ENCODE measurements at places on chromosomes 16 and 17.

DNA sequence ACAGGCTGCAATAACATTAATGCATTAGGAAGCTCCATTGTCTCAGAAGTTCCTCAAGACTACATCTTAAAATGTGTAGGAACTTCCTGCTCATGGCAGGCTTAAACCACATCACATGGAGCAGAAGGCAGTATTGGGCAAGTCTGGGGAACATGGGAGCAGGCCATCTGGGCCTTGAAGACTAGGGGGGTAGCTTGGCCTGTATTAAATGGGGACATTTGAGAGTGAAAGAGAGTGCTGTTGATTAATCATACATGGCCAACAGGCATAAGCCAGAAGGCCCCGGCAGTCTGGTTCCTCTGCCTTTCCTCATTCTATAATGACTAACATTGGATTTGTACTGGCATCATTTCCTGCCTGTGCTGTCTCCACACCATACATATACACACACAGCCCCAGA is 25.2 kb upstream of the SLC5A11 start:
- no peak for DNase-seq

GRCh38 chr16:57354311-57354710 is 4.3 kb upstream of the CCL22 start:
- DNase-seq: no peak

DNA sequence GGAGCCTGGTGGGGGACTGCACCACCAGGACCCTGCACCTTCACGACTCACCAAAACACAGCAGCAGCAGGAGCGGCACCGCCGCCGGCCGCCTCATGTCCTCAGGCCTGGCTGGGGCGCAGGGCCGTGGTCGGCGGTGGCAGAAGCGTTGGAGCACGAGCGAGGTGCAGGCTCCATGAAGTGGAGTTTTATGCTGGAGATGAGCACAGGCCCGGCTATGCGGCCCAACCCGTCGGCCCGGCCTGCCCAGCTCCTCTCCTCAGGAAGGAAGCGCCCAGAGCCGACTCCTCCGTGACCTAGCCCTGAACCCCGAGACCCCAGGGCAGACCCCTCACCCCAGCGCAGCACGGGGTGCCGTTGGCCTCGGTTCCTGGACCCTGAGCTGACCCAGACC is at the start of gene PRSS27:
TSS of gene PRSS27 (minus strand) at position 161 of the 394 bp plus-strand sequence. CDS start at position 97, 64 bp downstream.
- DNase-seq: no peak

DNA sequence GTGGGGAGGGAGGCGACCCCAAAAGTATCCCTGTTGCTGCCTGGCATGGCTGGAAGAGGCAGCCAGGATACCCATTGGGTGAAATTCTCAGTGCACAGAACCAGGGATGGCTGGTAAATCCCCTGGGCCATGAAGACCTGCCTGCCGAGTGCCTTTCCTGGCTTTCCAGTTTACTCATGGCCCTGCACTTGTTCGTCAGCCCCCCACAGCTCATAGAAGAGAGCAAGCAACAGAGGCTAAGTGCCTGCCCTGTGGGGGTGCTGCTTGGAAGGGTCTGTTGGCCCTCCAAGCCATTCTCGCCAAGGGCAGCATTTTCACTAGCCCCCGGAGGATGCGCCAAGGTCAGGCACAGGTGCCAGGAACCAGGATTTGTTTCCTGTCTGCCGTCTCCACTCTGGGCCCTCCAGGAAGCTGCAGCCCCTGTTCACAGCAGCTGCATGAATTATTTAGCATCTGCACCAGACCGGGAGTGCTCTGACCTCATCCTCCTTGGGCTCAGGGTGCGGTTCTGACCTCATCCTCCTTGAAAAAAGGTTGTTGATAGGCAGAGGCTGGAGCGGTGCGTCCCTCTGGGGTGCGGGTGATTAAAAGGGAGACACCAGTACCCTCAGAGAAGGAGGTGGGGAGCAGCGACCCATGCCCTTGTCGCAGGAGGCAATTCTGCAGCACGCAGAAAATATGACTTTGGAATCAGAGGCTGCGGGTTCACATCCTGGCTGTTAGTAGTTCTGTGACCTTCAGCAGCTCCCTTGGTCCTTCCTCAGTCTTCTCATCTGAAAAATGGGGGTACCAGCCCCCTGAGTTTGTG is 14.2 kb upstream of the CD300A start:
- DNase-seq: no peak

GRCh38 chr17:44268709-44269534 is 987 bp upstream of the SLC4A1 start:
- DNase-seq: no peak

- DNase-seq: no peak
These were observed 68.3 kb downstream of the MPRIP start for GRCh38 chr17:17110520-17110919.

- DNase-seq: no peak
These were observed 14.0 kb upstream of the KRT222 start for GRCh38 chr17:40678902-40679522.

DNA sequence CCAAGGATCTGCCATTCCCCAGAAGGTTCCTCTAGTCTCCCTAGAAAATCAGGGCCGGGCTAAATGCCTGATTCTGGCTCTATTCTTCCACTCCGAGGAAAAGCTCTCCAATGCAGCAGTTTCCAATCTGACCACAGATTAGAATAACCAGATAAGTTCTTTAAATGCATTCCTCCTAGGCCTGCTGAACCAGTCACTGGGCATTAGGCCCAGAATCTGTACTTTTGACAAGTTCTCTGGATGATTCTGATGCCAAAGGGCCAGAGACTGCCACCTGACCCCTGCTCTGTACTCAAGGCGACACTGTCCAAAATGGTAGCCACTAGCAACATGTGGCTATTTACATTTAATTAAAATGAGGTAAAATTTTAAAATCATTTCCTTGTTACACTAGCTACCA is 22.3 kb downstream of the MAP3K14 start:
- DNase-seq: no peak

- no peak for DNase-seq
These were observed 486.7 kb upstream of the SALL1 start for GRCh38 chr16:51637770-51638094.

- DNase-seq: no peak
These were observed 2.6 kb downstream of the FZD2 start for GRCh38 chr17:44559634-44560554.

DNA sequence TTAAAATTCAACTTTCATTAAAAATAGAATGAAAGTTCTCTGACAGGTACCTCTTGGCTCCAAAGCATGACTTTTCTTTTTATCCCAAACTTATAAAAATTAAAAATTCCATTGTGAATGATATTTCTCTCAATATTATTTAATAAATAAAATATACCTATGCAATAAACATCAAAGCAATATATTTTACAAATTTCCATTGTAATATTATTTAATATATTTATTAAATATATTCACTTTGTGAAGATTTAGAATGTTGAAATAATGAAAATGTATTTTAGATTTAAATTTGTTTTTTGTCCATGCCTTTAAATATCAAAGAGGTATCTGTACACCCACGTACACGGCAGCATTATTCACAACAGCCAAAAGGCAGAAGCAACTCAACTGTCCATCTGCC is 147.8 kb downstream of the CEP112 start:
- no peak for DNase-seq

DNA sequence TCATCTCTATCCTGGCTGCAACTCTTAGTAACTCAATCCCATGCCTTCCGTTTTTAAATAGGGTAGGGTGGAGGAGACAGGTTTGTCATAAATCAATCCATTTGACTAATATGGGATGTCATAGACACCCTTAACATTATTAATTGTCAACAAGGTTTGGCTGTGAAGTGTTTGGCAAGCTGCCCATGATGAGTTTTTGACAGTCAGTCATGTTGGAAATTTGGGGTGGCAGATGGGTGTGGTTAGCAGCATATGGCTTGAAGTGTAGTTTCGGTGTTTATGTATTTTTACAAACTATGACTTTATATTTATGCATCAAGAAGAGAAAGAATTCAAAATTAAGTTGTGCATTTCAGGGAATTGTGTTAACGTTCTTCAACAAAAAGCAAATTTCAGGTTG is 221.8 kb upstream of the CDH5 start:
- DNase-seq: no peak

GRCh38 chr16:35532576-35532975 is 2073.2 kb downstream of the TP53TG3F start:
- DNase-seq: no peak

DNA sequence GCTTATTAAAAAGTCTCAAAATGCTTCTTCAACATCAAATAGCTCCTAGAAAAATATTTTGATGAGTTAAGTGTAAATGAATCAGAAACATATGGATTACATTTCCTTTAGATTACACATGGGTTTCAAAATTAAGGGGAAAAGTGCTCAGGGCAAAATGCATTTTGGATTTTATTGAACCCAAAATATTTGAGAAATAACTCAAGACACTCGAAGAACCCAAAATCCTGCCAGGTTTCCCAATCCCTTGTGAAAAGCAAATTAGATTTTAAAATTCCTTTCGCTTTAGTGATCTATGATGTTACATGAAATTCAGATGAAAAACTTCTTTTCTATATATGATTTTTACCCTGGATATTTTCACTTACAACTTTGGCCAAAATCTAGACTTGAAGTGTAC is 847.4 kb upstream of the SOX9 start:
- DNase-seq: no peak

DNA sequence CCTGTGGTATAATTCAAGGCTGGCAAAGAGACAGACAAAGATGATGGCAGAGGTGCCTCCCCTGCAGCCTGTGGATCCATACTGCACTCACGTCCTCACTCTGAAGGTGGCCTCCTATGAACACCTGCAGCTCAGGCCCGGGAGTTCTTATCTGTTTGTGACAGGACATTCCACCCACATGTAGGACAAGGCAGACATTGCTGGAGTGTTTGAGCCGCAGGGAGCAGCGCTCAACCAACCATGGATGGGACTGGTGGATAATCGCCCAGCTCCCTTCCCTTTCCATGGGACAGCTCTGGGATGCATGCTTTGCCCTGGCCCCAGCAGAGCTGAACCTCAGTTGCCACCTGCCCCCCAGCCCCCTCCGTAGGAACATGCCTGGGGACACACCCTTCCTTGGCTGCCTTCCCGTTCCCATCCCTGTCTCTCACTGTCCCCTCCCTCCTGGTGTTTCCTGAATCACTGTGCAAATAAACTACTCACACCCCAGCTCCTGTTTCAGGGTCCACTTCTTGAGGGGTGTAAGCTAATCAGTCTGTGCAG is 22.2 kb downstream of the ITPRIPL2 start:
- no peak for DNase-seq

- DNase-seq: no peak
These were observed 138.4 kb downstream of the PHKB start for GRCh38 chr16:47599512-47599911.

DNA sequence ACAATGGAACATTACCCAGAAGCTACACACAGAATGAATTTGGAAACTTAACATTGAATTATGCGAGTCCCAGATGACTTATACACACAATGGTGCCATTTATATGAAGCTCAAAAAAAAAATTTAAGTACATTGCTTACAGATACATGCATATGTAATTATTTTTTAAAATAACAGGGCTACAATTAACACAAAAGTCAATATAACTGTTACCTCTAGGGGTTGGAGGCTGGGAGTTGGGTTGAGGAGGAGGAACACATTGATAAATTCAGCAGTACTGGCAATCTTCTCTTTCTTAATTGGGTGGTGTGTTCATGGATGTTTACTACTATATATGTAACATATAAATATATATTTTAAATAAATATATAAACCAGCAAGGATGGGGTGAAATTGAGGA is 1.1 kb downstream of the ZNF23 start:
- no peak for DNase-seq

- DNase-seq: no peak
These were observed 947 bp downstream of the DDX42 start for GRCh38 chr17:63774969-63775265.

GRCh38 chr17:66612993-66613392 is 221.9 kb upstream of the CACNG5 start:
- no peak for DNase-seq

DNA sequence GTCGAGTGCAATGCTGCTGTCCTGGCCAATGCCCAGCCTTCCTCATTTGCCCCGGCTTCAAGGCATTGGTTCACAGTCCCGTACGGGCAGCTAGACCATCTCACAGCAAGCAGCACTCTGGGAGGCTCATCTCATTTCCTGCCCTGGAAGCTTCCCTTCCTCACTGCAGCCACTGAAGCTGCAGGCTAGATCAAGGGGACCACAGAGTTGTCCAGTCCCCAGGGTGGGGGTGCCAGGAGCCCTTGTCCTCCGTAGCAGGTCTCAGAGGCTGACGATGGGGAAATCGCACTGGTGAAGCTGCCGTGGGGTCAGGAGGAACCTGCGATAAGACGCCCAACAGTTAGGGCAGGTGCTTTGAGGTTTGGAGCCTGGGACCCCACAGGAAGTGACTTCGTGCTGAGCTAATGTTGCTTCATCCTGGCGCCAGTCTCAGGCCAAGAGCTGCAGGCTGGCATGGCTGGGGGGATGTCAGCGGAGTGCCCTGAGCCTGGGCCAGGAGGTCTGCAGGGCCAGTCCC is at the start of gene SPNS3:
TSS of gene SPNS3 (plus strand) at position 426 of the 517 bp plus-strand sequence. CDS start at position 454, 28 bp downstream.
- peak; percentile 67 for DNase-seq

DNA sequence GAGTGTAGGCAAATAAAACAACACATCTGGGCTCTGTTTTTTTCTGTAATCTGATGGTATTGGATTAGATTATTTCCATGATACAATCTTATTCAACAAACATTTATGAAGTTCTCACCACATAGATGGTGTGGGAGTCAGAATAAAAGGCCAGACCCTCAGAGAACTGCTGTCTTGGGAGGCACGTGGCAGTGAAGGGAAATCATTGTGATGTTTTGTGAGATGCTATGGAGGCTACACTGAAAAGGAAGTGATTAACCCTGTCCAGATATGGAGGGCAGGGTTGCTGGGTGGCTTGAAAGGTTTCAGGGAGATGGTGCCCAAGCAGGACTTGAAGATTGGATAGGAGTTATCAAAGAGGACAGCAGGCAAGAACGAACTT is 35.6 kb downstream of the DHRS7B start:
- DNase-seq: no peak

GRCh38 chr16:25014500-25015147 is 545 bp downstream of the ARHGAP17 start:
- peak; percentile 42 for DNase-seq

GRCh38 chr16:88534638-88535190 is 35.5 kb upstream of the ZC3H18 start:
- peak; percentile 55 for DNase-seq

GRCh38 chr16:89150090-89150835 is 21.3 kb upstream of the CDH15 start:
- no peak for DNase-seq

DNA sequence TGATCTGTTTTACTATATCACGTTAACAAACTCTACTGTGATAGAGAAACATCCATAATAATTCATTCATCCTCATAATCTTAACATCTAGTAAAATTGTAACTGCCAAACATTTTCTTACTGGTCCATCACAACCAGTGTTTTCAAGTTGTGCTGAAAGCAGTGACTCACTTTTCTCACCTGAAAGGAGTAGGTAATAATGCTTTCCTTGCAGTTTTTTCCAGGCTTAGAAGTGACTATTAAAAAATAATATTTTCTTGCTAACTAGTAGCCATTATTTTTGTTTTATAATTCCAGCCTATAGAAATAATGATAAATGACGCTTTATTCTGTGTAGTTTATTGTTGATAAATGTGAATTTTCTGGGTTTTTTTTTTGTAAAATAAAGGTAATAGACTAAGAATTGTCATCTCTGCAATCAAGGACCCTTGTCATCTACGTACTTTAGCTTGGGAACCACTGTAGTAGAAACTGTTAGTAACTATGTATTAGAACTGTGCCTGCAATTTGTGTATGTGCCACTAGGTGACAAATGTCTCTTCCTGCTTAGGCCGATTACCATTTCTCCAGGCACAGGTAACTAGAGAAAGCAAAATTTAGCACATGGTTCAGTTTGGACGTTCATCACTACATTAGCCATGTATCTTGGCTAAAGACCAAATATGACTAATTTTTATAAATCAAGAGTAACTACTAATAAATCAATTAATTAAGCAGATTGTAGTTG is 409.4 kb upstream of the ERCC4 start:
- no peak for DNase-seq

Measured in stimulated activated CD8-positive, alpha-beta memory T cell treated with anti-CD3 and anti-CD28 coated beads, Interleukin-4, amount 100 ng/mL, for 48 hours (primary cell).